HS-27A (cell line): ENCODE measurements at places on chromosomes 13 and 19.

DNA sequence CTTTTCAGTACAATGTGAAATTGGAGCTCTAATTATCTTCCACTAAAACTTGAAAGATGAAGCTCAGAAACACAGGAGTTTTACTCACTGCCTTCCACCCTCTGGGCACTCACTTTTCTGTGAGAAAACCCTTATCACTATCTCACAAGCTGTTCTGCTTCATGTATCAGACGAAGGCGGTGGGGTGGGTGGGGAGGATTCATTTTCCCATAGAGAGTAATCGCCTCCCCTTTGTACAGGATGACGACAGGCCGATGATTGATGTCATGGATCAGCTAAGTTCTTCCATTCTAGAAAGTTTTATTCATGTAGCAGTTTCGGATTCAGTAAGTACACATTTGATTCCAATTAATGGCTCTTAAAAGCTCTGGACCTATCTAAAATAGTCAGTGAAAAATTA, 139.9 kb downstream of the ZAR1L start:
- no peak for DNase-seq

- DNase-seq: no peak
Observed at GRCh38 chr13:45501175-45501526, 36.4 kb downstream of the COG3 start.

- no peak for DNase-seq
Observed at GRCh38 chr19:46975011-46975924, 44.4 kb upstream of the NPAS1 start.

- DNase-seq: no peak
Observed at GRCh38 chr13:35480346-35480745, 3.9 kb upstream of the MAB21L1 start.

- no peak for DNase-seq
Observed at GRCh38 chr19:49315111-49315510, 9.9 kb downstream of the SLC6A16 start.

- no peak for DNase-seq
Observed at GRCh38 chr19:10747271-10747670, 29.4 kb downstream of the DNM2 start.

GRCh38 chr13:83272652-83273240, 609.5 kb downstream of the SLITRK1 start:
- no peak for DNase-seq

GRCh38 chr19:7506385-7507328, 9.2 kb upstream of the ZNF358 start:
- DNase-seq: no peak

DNA sequence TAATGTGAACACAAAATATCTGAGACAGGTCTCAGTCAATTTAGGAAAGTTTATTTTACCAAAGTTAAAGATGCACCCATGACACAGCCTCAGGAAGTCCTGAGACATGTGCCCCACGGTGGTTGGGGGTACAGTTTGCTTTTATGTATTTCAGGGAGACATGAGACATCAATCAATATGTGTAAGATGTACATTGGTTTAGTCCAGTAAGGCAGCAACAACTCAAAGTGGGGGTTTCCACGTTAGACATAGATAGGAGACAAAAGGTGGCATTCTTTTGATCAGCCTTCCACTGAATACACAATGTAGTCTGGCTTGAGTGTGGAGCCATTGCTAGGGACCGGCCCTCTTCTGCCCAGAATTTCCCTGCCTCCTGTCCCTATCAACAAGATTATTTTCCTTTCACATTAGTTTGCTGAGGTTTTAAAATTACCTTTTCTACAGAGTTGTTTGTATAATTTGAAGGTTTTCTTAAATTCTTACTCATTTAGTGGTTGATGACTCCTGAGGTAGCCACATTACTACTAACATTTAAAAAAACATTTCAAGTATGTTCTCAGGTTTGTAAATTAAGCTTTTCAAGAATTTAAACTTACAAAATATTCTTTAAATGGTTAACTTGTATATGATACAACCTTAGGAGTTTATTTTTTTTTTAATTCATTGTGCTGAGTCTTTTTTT, 33.2 kb downstream of the RNASEH2B start:
- DNase-seq: no peak

DNA sequence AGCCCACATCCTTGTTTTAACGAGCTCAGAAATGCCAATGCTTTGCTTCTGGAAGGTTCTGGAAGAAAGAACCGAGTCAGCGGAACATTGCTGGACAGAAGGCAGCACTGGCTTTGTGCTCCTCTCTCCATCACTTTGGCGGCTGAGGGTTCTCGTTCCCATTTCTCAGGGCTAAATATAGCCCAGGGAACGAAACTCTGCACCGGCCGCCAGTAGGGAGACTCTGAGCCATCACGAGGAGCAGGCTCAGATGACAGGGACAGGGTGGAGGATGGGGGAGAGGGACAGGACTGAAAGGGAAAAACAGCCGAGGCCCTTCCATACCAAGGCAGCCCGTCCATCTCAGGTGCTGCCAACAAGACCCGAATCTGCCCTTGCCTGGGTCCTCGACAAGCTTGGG, 166.4 kb downstream of the CACNA1A start:
- no peak for DNase-seq

- DNase-seq: no peak
Observed at GRCh38 chr19:33902802-33903488, 106.3 kb downstream of the KCTD15 start.

GRCh38 chr19:45047188-45047797, 8.4 kb downstream of the CLASRP start:
- DNase-seq: no peak

DNA sequence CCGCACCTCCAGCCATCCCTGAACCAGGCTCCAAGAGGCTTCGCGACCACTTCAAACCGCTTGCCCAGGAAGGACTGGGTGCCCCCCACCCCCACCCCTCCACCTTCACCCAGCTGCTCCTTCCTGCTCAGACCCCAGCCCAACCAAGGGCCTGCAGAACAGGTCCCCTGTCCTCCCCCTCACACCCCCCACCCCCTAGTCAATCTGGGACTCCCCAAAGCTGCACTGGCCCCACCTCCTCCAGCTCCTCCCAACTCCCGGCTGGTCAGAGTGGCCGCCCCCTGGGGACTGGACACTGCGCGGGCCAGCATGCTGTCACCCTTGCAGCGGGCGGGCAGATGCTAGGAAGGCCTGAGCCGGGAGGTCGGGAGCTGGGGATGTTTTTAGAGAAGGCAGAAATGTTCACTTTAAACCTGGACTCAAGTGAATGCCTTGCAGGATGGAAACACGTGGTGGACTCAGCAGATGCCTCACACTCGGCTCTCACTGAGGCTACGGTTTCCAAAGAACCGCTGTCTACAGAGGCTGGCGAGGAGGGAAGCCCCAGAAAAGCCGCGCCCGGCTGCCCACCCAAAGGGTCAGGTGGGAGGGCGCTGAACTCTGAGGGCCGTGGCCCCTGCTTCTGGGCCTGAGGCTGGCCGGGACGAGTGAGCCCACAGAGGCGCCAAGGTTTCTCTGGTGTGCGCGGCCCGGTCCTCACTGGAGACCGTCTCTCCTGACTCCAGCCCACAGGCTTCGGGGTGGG, 8.0 kb downstream of the RPL36 start:
- DNase-seq: no peak

GRCh38 chr13:110538632-110539031, 22.9 kb downstream of the RAB20 start:
- DNase-seq: no peak

DNA sequence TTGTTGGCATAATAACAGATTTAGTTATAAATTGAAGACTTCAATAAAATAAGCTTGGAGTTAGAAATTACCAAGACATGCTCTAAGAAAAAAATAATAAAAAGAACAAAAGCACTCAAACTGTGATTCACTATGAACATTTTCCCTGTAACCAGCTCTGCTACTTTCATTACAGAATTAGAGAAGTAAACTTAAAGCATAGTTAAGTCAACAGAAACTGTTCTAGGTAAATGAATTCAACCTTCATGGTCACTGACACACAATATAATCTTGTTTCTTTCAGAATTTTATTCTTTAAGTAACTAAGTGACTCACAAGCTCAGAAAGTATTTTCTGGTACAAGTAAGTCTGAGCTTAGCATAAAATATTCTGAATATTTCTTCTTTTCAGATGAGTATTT, 136.3 kb downstream of the KLF5 start:
- no peak for DNase-seq

DNA sequence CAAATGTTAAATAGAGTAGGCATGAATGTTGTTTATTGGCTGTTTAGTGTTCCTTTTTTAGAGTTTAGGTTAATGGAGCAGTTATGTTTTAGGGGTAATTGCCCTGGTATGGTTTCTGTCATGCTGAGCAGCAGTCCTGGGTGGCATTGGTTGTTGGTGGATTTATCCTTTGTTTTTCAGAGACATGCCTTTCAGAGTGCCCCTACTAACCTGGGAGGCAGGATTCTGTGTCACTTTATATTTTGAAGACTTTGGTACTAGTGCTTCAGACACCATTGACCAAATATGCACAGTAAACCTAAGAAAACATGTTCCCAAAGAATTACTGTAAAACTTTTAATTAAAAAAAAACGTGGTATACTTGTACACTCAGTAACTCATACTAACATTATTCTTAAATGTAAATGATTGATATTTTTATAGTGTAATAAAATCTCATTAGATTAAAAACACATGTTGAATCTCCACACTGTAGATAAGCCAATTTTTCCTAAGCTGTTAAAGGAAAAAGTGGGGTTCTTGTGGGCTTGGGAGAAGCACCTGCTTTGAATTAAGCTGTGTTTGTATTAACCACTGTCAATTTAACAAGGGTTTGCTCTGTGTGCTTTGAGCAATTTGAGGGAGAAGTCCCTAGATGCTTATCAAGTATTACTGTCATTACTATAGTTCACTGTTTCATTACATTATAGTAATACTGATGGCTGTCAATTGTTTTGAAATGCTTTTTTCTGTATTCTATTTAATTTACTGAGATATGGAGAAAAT, 133.2 kb downstream of the LMO7 start:
- no peak for DNase-seq

DNA sequence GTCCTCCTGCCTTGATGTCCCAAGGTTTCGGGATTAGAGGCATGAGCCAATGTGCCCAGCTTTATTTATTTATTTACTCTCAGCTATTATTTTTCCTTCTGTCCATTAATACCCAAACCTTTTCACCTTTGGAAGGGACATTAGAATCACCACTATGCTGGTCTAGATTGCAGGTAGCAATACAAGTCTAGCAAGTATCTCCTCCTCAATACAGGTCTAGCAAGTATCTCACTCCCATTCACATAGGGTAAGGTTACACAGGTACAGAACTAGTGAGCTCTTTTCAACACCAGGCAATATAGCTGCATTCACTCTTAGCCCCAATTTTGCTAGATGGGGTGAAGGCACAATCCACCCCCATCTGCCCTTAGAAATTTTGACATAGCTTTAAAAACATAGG, 17.4 kb upstream of the SPRYD7 start:
- DNase-seq: no peak

DNA sequence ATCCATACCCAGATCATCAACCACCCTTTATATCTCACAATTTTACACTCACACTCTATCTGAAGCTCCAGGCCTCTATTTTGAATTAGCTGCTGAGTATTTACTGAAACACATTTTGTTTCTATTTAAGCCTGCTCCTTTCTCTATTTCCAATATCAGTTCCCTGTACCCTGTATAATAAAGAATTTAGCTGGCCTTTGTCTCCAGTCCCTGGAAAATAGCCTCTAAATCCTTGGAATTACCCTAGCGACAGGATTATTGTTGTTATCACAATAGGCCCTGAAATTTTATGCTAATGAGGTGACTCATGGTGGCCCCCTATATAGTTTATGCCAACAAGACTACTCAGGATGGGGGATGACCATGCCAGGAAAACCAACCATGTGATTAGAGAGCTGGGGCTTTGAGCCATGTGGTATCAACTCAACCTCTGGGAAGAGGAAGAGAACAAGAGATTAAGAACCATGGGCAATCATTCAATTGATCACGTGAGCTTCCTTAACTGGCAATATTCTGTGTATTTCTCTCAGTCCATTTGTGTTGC, 72.7 kb downstream of the KATNAL1 start:
- no peak for DNase-seq

- DNase-seq: no peak
Observed at GRCh38 chr13:92947770-92948434, 278.7 kb upstream of the GPC6 start.

DNA sequence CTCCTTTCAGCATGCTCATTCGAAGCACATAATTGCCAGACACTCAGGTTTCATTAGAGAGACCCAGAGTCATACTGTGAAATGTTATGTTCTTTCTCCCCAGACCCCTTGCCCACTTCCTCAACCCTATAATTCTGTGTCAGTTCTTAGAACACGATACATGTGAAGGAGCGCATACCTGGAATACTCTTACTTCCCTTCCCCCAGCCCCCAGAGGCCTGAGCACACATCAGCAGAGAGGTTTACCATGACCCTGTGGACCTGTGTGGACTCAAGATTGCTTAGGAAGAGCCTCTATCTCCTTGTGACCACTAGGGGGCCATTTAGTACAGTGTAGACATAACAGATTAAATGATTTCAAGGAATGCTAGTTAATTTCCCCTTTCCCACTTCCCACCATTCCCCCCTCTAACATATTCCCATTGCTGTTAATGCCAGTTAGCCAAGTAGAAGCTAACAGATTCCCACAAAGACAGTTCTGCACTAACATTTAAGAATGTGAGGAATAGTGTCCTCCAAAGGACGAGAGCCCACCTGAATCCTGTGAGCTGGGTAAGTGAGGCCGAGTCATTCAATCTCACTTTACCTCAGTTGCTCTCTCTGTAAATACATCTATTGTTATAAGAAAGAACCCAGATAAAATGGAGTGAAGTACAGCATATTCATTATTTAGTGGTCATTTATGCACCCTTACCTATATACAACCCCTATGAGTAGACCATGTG, 154.2 kb upstream of the MAB21L1 start:
- peak; percentile 17 for DNase-seq

DNA sequence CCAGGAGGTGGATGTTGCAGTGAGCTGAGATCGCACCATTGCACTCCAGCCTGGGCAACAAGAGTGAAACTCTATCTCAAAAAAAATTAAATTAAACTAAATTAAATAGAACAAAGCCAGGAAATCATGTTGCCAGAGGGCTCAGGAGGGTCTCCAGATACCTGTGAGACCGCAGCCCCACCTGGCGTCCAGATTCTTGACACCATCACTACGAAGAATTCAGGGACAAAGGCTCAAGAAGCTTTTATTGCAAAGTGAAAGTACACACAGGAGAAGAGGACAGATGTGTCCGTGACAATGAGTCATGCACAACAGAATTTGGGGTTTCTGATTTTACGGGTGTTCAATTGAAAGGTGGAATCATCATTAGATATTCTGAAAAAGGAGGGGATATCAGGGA, 76.6 kb downstream of the STOML3 start:
- DNase-seq: no peak

GRCh38 chr13:43354153-43354945, 331.0 kb downstream of the DNAJC15 start:
- no peak for DNase-seq

- DNase-seq: no peak
Observed at GRCh38 chr13:62932256-62932883, 1516.7 kb upstream of the PCDH20 start.

- no peak for DNase-seq
Observed at GRCh38 chr19:33300894-33301143, 1.5 kb downstream of the CEBPA start.

GRCh38 chr19:35000338-35000646, 169 bp downstream of the GRAMD1A start:
- DNase-seq: no peak

- DNase-seq: no peak
Observed at GRCh38 chr19:18607226-18608101, 865 bp upstream of the CRLF1 start.

GRCh38 chr13:59250336-59251189, 913.2 kb downstream of the DIAPH3 start:
- DNase-seq: no peak
